ENCODE measurements at places on chromosomes 5 and 9. TPM values are rescaled to one million over a fixed set of nuclear protein-coding genes. Genes with fewer than 3 reads are reported as not detected.

IL31RA gene
- 1.4 TPM for total RNA-seq

FUT7 gene
- not detected for total RNA-seq

PCDHGA4 gene
- 0.14 TPM for total RNA-seq

LECT2 gene
- total RNA-seq: not detected

PCDHA1 gene
- total RNA-seq: 0.48 TPM

C5orf52 gene
- not detected for total RNA-seq
